ENCODE measurements at places on chromosomes 6 and 20. TPM values are rescaled to one million over a fixed set of nuclear protein-coding genes. Genes with fewer than 3 reads are reported as not detected.

The ULBP2 gene
- total RNA-seq: 12.2 TPM

The PRPF6 gene
- total RNA-seq: 41.0 TPM

The IMPG1 gene
- not detected for total RNA-seq

The BTNL2 gene
- total RNA-seq: 0.26 TPM

Measured in bronchial epithelial cell (primary cell).